Cortex of kidney (tissue), 1 donor: ENCODE measurements at places on chromosomes 12 and 14.

DNA sequence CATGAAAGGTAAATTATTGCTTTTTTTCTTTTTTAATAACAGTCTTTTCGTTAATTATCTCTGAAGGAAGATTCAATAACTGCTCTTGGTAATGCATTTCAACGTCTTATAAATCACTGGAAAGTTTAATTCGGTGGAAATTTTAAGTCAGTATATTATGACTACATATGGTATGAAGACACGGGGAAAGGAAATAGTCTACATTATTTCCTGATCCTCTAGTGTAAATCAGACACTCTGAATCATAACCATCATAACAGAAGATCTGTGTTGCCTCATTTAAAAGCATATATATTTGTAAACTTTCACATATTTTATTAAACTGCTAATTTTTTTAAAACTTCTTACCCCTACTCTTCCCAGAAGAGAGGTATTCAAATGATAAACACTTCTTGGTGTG lies 53.7 kb downstream of the EFCAB11 start:
- no peak for DNase-seq

DNA sequence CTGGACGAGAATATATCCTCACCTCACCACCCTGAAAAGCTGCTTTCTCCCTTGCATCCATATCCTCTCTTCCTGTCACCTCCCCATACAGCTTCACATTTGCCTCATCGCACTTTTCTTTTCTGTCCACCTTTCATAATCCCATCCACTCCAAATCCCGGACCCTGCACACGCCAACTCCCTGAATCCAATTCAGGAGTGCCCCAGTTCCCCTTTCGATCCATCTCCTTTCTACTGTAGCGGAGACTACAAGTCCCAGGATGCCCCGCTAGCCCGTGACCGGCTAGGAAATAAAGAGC lies 2.5 kb downstream of the TMEM253 start:
- DNase-seq = no peak

DNA sequence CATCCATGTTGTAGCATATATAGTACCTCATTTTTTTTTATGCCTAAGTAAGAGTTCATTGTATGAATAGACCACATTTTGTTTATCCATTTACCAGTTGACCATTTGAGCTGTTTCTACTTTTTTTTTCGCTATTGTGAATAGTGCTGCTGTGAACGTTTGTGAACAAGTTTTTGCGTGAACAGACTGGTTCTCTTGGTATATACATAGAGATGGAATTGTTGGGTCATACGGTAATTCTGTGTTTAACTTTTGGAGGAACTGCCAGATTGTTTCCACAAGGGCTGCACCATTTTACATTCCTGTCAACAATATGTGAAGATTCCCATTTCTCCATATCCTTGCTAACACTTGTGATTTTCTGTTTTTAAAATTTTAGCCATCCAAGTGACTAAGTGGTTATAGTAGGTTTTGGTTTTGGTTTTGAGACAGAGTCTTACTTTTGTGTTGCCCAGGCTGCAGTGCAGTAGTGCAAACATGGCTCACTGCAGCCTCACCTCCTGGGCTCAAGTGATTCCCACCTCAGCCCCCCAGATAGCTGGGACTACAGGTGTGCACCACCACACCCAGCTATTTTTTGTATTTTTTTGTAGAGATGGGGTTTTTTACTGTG lies 68.3 kb upstream of the AMN start:
- DNase-seq = no peak

DNA sequence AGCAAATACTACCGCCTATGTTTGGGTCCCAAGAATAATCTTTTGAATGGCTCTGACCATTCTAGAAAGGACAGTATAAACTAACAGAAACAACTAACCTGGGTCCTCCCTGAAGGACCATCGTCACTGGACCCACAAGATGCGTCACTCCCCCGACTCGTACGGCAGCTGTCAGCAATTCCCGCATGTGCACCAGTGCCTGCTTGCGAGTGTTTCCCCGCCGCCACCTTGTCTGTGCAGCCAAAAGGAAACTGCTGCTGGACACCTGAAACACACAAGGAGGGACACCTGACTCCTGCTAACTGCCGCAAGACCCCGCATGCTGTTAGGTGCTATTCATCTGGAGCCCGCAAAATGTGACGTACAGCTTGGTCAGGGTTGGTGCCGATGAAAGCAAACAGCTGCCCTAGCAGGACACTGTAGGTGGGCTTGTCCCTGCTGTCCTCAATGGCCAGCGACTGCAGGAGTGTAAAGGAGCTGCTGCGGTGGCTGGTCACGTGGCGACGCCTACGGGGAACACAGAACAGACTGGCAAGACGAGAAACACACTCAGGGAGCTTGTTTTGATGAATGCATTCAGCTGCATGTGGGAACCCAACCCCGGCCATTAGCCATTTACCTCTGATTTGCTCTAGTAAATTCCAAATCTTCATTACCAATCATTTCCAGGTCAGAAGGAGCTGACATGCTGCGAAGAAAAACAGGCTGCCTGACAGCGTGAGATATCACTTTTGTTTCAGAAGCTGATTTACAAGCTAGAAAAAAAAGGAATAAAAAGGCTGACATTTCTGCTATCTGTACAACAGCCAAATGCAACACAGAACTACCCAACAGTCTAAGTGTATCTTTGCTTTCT lies 118.1 kb downstream of the TRAFD1 start:
- no peak for DNase-seq

- DNase-seq = no peak
Observed at GRCh38 chr12:46661110-46661845, 164.5 kb downstream of the SLC38A4 start.

DNA sequence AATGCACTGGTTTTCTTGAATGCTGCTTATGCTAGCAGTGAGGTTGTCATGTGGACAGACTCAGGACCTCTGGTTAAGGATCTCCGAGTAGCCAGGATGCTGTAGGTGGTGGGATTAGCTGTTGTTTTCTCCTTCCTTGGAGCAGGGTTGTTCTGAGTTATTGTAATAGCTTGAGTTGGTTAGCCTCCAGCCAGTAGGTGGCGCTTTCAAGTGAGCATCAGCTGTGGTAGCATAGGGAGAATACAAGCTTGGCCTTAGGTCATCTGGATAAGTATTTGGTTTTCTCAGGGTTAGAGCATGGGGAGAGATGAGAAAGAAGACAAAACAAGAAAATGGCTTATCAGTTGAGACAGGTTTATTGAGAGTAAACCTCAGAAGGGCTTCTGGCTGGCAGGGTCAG lies 299.7 kb upstream of the FBXO33 start:
- no peak for DNase-seq
